ENCODE measurements at places on chromosomes 3 and 15.
A peak's percentile ranks its signal among the peaks of the same experiment; 100 is the strongest.

DNA sequence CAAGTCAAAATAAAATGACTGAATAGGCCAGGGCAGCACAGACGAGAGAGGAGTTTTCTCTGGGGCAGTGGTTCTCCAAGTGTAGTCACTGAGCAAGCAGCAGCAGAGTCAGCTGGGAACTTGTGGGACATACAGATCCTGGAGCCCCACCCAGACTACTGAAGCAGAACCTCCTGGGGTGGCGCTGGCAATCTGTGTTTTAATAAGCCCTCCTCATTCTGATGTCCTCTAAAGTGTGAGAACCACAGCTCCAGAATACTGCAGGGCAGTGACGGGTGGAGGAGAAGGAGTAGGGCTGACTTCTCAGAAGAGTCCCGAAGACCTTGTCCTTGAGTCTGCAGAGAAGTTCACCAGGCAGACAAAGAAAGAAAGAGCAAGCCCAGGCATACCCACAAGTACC is 251.3 kb upstream of the HES1 start:
- DNase-seq, result peak; percentile 54

GRCh38 chr3:192747746-192748145 is 20.4 kb upstream of the FGF12 start:
- DNase-seq, result no peak

GRCh38 chr3:64179860-64180259 is 45.4 kb downstream of the PRICKLE2 start:
- no peak for DNase-seq

GRCh38 chr3:128112357-128112968 is 11.1 kb downstream of the RUVBL1 start:
- DNase-seq, result no peak

DNA sequence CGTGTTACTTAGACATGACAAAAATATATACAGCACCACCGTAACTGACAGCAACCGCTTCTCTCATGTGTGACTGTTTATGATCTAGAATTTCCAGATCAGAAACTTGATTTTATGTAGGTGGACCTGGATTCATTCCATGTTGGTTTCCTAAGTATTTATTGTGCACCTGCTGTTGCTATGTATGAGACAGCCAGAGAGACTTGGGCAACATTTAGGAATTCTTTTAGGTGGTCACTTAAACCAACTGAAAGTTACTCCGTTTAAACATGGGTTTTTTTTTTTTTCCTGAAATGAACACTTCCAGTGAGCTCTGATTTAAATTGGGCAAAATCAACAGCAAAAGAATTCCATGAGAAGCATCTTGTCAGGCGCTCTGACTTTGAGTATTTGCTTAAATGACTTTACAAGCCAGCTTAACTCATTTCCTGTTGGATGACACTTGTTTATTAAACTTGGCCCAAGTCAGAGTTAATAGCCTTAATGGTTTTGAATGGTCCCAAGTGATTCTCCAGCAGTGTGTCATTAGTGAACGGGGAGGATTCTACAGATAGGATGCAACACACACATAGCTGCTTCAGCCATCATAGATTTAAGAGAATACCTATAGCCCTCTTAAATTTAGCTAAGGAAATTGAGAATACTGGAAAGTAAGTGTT is 31.8 kb downstream of the MITF start:
- DNase-seq, result no peak
